ENCODE measurements at places on chromosomes 3 and 15.

DNA sequence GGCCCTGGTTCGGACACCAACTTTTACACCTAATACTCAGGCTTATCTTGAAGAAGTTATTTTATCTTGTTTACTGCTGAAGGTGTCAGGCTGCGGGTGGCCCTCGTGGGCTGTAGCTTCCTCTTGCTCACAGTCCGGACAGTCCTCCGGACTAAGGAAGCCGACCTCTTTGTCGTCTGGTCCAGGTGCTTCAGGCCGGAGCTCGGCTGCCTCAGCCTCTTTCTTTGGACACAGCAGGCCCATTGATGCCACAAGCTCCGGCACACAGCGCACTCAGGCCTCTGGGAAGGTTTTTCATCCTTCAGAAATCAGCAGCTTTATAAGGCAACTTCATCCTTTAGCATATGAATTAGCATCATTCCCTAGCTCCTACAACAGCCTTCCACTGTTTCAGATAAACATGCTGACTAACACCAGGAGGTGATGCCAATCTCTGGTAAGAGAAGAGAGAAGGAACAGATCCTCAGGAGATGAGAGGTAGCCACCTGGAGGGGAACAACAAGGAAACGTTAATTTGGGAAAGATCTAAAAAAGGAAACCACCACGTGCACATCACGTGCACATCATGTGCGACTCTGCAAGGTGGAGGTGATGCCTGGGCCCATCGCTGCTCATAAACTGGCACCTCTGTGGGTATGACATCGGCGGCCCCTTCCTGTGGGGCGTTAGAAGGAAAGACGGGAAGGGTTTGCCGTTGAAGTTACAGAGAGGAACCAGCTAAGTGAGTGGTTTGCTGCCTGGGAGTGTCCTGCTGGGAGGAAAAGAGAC lies 4.4 kb upstream of the CHAC1 start:
- no peak for DNase-seq

- no peak for DNase-seq
Observed at GRCh38 chr3:14789640-14790285, 29.0 kb upstream of the FGD5 start.

GRCh38 chr3:35223632-35224394 lies 415.5 kb upstream of the ARPP21 start:
- DNase-seq: no peak

GRCh38 chr3:184334470-184335158 lies 2.8 kb upstream of the FAM131A start:
- DNase-seq: peak; percentile 52

DNA sequence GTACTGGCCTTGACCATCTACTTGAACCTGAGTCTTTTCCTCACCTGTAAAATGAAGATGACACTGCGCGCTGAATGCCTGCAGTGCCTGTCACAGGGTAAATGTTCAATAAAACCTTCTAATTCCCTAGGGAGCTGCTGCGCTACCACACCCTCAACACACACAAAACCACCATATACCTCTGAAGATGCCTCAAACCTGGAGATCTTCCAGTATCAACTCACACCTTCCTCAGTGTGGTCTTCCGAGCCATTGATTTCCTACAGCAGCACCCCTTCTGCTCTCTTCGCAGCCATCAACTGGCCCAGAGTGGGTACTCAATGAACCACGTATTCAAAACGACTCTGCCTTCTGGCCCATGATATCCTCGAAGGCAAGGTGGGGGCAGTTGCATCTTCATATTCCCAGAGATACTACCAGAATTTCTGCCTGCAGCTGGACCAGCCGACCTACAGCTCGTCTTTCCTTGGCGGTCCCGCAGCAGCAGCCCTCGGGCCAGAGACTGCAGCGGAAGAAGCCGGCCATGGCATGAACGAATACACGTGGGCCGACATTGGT lies 695 bp downstream of the RPL32 start:
- DNase-seq: no peak

- peak; percentile 59 for DNase-seq
Observed at GRCh38 chr15:51312166-51313073, 26.0 kb downstream of the CYP19A1 start.

- DNase-seq: no peak
Observed at GRCh38 chr3:77835921-77836320, 796.0 kb downstream of the ROBO2 start.

- no peak for DNase-seq
Observed at GRCh38 chr15:86829245-86829644, 749.6 kb downstream of the AGBL1 start.

GRCh38 chr15:98855815-98856531 lies 151.6 kb downstream of the PGPEP1L start:
- no peak for DNase-seq

- no peak for DNase-seq
Observed at GRCh38 chr3:107604057-107604822, 81.5 kb downstream of the BBX start.

DNA sequence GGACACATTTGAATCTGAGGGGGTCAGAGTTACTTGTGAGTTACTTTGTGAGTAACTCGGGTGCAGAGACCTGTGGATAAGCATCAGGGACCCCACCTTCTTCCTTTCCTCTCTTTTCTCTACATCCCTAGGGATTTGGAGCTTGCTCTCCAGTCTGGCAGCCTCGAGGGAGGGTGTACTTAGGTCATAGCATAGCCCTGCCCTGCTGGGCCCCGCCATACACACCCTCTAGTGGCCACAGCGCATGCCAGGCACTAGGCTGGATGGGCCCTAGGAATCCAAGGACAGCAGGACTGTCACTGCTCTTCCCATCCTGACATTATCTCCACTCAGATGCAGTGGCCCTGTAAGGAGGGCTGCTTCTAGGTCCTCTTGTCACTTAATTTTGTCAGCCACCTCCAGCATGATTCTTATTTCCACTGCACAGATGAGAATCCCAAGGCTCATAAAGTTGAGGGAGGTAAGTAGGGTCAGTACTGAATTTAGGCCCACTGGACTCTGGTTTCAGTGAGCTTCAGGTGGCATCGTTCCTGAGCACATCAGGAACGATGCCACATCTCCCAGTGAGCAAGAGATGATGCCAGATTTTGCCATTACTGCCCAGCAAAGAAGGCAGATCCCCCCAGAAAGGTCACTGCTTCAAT lies 3.6 kb upstream of the SMAD6 start:
- DNase-seq: peak; percentile 91

DNA sequence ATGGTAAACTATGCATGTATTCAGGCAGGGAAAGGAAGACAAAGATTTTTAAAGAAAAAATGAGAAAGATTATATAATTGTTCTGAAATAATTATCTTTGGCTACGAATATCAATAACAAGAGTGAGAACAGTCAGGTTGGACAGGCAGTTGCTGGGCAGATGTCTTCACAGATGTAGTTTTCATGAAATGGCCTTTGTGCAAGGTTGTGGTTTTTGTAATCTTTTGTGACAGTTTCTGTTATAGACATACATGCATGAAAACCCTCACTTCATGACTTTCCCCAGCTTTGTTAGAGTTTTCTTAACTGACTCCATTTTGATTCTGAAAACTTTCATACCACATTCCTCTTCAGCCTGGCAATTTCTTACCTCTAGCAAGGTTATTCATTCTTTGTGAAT lies 34.9 kb upstream of the SLC25A36 start:
- DNase-seq: no peak

GRCh38 chr3:146469150-146470017 lies at the start of gene PLSCR2:
Gene PLSCR2 (minus strand): TSS chr3:146469561. CDS start chr3:146459904, 9,657 bp downstream.
- DNase-seq: peak; percentile 74

DNA sequence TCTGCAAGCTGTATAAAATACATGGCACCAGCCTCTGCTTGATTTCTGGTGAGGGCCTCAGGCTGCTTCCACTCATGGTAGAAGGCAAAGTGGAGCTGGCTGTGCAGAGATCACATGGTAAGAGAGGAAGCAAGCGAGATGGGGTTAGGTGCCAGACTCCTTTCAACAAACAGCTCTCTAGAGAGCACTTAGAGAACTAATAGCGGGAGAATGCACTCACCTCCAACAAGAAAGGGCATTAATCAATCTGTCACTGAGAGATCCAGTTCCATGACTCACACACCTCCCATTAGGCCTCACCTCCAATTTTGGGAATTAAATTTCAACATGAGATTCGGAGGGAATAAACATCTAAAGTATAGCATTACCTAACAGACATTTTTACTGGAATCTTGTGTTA lies 644.1 kb upstream of the ARRDC4 start:
- DNase-seq: no peak

GRCh38 chr3:194087995-194088855 lies 47.7 kb upstream of the HES1 start:
- no peak for DNase-seq

- DNase-seq: peak; percentile 76
Observed at GRCh38 chr3:185796431-185797107, 28.3 kb downstream of the IGF2BP2 start.

- no peak for DNase-seq
Observed at GRCh38 chr3:12005951-12006625, 1.9 kb downstream of the SYN2 start.

DNA sequence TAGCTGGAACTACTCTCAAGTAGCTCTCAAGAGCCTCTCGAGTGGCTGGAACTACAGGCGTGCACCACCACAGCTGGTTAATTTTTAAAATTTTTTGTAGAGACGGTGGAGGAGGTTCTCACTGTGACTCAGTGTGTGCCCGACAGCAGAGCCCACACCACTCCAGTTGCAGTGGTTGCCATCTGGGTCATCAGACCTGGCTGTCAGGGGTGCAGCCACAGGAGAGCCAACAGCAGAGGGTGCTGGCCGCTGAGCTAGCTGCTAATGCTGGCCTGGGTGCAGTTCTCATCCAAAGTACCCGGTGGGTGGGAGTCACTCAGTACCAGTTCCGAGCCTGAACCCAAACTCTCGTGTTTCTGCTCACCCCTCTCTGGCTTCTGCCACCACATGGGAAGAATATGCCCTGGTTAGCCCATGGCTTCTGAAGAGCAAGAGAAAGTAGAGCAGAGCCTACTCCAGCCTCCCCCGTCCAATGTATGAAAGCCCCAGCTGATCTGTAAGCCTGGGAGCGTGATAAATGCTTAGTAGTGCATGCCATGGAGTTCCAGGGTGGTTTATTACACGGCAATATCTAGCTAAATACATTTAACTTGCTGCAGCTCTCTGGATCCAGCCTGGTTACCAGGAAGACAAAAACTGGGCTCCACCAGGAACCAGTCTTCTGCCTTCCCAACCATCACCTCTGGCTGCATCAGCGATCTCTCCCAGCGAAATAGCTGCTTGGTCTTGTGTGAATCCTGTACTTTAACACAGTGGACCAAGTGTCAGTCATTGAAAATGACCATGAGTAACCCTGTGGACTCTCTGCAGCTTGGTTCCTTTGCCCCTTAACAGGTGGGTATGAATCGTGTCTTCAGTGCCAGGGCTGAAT lies 17.1 kb downstream of the UMPS start:
- DNase-seq: no peak

DNA sequence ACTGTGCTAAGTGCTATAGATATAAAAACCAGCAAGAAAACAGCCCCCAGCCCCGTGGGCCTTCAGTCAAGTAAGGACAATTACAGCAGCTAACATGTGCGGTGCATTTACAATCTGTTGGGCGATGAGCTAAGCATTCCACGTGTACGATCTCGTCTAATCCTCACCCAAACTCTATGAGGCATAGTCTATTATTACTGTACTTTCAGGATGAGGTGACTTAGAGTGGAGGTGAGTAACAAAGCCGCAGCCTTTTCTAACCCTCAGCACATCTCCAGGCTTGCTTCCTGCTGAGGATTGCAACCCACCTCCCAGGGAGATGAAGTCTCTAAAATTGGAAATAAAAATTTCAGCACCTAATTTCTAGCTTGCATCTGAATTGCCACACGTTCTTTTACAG lies 53.2 kb upstream of the MCF2L2 start:
- DNase-seq: no peak

DNA sequence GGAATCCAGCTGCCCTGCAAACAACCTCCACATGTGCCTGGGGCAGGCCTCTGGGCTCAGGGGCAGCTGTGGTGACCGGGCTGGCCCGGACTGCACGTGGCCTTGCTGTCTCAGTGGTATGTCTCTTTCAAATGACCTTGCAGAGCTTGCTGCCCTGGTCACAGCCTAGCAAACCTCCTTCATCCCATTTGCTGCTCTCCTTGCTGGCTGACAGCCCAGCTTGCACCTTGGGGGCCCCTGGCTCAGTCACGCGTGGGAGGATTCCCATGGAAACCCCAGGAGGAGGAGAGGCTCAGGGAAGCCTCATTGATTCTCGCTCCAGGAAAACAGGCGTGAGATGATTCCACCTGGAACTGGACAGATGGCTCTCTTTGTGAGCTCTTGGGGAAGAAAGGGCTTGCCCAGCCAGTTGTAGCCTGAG lies 5.6 kb downstream of the SPSB4 start:
- DNase-seq: no peak

GRCh38 chr3:147210676-147211075 lies 195.7 kb downstream of the ZIC4 start:
- no peak for DNase-seq
